Mesothelial cell of epicardium (in vitro differentiated cells): ENCODE measurements at places on chromosomes 3 and 15. TPM values are rescaled to one million over a fixed set of nuclear protein-coding genes. Genes with fewer than 3 reads are reported as not detected.

Gene SEMA3F
- 94.5 to 101 TPM (median 99.1 TPM) in 3 replicates for total RNA-seq

Gene C3orf18
- 12.7 to 15.1 TPM (median 12.8 TPM) in 3 replicates for total RNA-seq

DNA sequence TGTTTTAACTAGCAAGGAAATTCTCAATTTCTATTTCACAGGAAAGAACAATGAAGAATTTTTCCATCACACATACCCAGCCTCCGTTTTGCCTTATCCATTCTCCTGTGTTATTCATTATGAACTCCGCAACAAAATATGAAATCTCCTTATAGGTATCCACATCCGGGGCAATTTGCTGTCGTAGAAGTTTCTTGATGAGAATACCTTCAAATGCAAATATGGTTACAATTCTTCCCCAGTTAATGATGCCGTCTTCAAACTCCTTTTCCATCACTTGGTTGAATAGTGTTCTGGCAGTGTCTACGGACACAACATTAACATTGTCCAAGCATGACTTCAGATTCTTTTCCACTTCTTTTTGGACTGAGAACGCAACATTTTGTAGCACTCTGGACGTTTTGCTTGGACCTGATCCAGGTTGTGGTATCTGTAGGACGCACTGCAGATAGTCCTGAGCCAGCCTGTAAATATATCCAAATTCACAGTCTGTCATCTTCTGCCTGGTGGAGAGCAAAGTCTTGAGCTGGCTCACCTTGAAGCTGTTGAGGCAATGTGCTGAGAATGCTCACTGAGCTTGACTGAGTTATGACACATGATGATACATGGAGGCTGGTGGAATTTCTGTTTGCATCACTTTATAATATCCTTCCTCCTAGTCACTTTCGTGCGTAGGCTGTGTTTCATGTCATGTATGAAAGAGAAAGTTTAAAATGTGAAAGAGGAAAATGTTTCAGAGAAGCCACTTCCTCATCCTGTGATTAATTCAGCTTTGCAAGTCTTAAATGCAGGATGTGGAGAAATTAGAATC lies at the start of gene BCL2A1:
Gene BCL2A1 (minus strand): TSS at position 573 of the 811 bp plus-strand sequence. CDS start 77 bp downstream, at position 496.
- no peak within 1 kb of the TSS for H3K4me3 ChIP-seq
- DNase-seq, result no peak
- no peaks in the 10 kb centered on the region for H3K27me3 ChIP-seq

DNA sequence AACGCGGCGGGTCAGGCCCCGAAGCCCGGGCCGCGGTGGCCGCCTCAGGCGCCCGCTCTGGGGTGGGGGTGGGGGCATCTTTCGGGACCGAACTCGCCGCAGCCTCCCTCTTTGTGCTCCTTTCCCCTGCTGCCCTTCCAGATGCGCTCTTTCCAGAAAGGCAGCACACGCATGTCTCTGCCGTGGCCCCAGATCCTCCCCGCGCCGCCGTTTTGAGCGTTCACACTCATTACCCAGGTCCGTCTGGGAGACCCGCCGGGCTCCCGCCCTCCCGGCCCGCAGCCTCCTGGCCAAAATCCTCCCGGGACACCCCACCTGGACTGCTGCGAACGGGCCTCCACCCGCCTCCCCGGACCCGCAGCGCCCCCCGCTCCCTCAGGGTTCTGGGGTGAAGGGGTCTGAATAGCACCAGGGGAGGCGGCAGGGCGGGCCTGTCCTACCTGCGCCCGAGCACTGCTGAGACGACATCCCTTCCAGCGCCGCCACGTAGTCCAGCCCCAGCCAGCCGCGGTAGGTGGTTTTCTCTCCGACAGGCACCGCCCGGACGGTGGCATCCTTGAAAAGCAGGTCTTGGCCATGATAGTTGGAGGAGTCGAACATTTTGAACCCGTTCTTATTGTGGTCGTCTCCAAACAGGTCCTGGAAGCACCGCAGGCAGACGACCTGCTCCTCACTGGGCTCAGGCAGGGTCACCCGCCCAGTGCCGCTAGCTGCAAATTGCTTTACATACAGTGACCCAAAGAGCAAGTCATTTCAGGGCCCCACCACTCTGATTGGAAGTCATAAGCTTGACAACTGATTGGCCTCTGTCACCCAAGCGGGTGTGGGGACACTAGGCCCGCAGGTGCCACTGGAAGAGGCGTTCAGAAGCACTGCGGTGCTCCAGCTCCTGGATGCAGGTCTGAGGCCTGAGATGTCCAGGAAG lies 25.9 kb downstream of the MELTF start:
- no peak for DNase-seq
- peak overlapping the region; percentile 81 for H3K4me3 ChIP-seq
- H3K27me3 ChIP-seq, result no peaks in the 10 kb centered on the region
- H3K4me1 ChIP-seq, result peaks cover 12% of the 10 kb centered on the region
- peak overlapping the region; percentile 93 for H3K27ac ChIP-seq

Gene HGD
- 0.29 to 0.67 TPM (median 0.60 TPM) in 3 replicates for total RNA-seq

DNA sequence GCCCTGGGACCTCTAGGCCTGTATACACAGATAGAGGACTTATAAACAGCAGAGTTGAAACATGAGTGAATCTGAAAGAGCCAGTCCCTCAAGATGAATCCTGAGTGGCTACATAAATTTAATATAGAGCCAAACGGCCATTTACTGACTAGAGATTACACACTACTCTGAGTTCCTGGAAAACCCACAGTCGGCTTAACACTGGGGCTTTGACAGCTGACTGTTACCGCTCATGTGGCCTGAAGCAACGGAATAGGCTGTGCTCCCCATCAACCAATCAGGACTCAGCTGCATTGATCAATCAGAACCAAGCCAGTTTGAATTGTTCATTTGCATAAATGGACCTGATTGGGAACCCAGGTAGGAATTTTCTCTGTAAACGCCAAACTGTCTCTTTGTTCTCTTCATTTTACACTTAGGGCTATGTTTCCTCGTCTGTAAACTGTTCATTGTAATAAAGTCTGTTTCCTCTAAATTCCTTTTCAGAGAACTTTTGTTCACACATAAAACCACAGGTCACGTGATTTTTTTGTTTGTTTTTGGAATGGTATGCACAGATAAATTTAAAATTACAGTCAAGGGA lies 40.5 kb downstream of the CCNL1 start:
- H3K4me1 ChIP-seq, result peaks cover 17% of the 10 kb centered on the region
- no peaks in the 10 kb centered on the region for H3K27me3 ChIP-seq
- no peak overlapping the region for H3K4me3 ChIP-seq
